ENCODE measurements at places on chromosomes 3 and 15. TPM values are rescaled to one million over a fixed set of nuclear protein-coding genes. Genes with fewer than 3 reads are reported as not detected.

Gene NPAP1
- total RNA-seq = not detected

Gene OGG1
- total RNA-seq = 41.3 TPM

Gene OCA2
- not detected for total RNA-seq

Gene KIF23
- total RNA-seq = 57.7 TPM

Gene UBAP1L
- 7.2 TPM for total RNA-seq

Gene CADPS
- not detected for total RNA-seq

Gene ARHGEF26
- not detected for total RNA-seq

Data from activated naive CD8-positive, alpha-beta T cell treated with anti-CD3 and anti-CD28 coated beads, Interleukin-2, amount 10 ng/mL, durations not matched to agents 7 days and 5 days (primary cell).